NCI-H187 treated with DMSO at 0.1 percent for 48 hours (cell line): ENCODE measurements at places on chromosomes 2 and 18.

GRCh38 chr2:201215963-201216362 lies 33.0 kb downstream of the CASP10 start:
- no peak for DNase-seq

- no peak for DNase-seq
Observed at GRCh38 chr2:63257473-63257872, 206.8 kb downstream of the OTX1 start.

DNA sequence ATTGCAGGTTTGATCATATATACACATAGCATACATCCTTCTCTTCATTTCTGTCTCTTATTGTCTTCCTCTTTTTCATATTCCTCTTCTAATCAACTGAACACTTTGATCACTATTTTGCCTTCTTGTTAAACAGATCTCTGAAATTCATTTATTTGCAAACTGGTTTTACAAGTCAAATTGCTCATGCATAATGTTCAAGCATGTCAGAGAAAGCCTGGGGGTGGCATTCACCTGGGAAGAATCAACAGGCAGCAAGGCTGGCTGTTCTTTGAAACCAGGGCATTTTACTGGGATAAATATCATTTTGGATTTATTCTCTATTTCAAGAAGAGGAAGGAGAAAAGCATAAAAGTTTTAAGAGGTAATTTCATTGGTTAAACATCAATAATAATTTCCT lies 66.9 kb upstream of the LRATD1 start:
- no peak for DNase-seq

- DNase-seq, result no peak
Observed at GRCh38 chr2:171411791-171412483, 21.9 kb downstream of the METTL8 start.

- DNase-seq, result no peak
Observed at GRCh38 chr2:239386001-239386670, 14.7 kb downstream of the HDAC4 start.

- no peak for DNase-seq
Observed at GRCh38 chr2:172233987-172234715, 131.5 kb upstream of the DLX2 start.

- no peak for DNase-seq
Observed at GRCh38 chr2:168320267-168320666, 72.9 kb upstream of the STK39 start.

- DNase-seq, result no peak
Observed at GRCh38 chr2:104597942-104598341, 256.0 kb upstream of the POU3F3 start.

GRCh38 chr2:10179422-10179821 lies 56.9 kb downstream of the RRM2 start:
- no peak for DNase-seq

GRCh38 chr2:155810411-155810810 lies 522.1 kb downstream of the NR4A2 start:
- DNase-seq, result no peak

- DNase-seq, result no peak
Observed at GRCh38 chr2:175350105-175350504, 168.6 kb upstream of the ATP5MC3 start.

GRCh38 chr18:38790786-38791185 lies 1225.2 kb upstream of the CELF4 start:
- DNase-seq, result no peak

DNA sequence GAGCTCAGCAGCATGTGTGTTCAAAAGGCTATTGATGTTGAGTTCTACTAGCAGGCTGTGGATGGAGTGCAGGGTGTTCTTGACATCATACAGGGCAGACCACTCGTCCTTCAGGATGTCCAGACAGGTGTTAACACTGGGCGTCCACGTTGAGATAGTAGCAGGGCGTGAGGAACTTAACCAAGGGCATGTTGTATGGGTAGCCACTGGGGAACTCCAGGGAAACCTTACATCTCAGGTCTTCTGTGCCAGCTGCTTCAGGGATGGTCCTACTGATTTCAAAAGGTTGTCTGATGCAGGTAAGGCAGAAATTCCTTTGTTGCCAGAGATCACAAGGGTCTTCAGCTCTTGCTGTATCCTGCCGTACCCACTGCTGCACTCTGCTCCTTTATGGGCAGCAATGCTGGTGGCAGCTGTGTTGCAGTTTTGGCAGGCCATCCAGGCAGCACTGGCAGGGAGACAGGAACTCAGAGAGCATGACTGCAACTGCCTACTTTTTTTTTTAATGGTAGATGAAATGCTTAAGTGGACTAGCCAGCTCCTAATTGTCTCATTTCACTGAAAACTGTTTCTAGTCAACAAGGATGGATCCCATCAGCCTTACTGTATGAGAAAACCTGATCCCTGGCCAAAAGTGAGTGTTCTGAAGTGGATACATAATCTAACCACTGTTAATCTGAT lies 32.4 kb upstream of the RBBP8 start:
- no peak for DNase-seq

GRCh38 chr2:7886666-7887065 lies 795.2 kb upstream of the ID2 start:
- DNase-seq, result no peak

DNA sequence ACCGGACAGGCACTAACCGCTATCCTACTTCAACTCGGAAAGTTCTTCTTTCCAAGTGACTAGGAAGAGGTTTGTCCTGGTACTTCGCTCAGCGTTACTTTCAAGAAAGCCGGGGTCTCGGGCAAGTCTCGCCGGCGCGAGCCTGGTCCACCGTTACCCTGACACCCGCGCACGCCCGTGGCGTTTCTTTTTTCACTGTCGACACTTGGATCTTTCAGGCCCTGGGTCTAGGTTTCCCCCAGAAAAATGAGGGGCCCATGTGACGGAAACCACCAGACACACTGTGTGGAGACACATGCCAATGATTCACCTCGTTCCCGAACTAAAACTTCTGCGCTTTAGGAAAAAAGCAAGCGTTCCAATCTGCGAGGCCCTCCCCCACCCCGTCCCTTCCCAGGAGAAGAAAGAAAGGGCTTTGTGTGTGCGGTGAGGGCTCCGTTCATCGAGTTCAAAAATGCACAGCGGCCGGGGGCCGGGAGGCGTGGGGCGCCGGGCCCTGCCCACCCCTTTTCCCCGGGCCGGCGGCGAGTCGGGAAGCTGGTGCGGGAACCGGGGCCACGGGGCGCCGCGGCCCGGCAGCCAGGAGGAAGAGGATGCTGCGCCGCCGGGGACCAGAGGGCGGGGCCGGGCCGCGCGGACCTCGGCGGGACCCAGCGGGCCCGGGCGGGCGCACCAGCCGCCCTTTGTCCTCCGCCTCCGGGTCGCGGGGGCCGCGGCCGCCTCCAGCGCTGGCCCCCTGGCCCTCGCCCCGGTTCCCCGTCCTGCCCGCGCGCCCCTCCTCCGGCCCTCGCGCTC lies 2.6 kb downstream of the ZNF521 start:
- no peak for DNase-seq

DNA sequence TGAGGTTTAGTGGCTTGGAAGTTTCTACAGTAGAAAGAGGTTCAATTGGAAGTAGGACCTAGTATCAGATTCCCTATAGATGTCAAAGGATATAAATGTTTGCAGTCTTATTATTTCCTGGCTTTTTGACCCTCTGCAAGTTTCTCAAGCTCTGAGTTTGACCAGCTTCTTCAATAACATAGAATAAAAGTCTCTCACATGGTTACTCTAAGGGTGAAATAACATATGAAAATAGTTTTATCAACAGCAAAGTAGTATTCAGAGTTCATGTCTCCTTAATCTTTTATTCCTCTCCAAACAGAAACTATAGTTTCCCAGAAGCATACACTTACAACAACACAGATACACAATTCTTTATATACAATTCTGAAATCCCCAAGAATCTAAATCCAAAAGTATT lies 132.9 kb upstream of the RND3 start:
- DNase-seq, result no peak

- DNase-seq, result no peak
Observed at GRCh38 chr2:217095511-217096205, 235.8 kb upstream of the TNP1 start.

DNA sequence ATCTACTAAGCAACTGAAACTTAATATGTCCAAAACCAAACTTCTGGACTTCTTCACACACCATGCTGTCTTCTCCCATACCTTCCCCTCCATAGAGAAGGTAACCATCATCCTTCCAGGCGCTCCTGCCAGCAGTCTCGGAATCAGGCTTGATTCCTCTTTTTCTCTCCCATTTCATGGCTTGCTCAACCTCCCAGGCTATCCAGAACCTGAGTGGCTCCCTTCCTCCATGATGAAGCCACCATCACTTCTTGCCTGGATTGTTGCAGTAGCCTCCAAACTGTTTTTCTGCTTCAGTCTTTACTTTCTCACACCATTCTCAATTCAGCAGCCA lies 40.1 kb upstream of the NDUFV2 start:
- DNase-seq, result no peak

GRCh38 chr2:179861027-179861415 lies 391 bp downstream of the ZNF385B start:
- no peak for DNase-seq

DNA sequence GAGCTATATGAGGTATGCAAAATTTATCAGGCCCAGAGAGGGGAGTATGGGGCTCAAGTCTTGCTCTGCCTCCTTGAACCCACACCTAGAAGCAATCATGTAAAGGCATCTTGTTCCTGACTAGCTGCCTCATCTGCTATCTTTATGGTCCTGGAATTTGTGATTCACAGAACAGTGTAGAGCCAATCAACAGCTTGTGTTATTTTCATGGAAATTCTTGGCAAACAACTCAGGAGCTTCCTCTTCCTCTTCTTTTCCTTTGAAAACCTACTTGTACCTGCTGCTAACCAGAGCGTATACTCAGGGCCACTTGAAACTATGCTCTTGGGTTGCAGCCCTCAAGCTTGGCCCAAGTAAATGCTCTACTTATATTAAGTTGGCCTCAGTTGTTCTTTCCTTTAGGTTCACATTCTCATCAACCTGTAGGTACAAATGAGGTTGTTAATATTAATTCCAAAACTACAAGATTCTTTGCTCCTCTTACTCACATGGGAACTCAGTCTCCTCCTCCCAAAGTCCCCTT lies 3.5 kb upstream of the NOSTRIN start:
- DNase-seq, result no peak

- DNase-seq, result no peak
Observed at GRCh38 chr18:66749481-66750035, 145.7 kb upstream of the CDH19 start.

DNA sequence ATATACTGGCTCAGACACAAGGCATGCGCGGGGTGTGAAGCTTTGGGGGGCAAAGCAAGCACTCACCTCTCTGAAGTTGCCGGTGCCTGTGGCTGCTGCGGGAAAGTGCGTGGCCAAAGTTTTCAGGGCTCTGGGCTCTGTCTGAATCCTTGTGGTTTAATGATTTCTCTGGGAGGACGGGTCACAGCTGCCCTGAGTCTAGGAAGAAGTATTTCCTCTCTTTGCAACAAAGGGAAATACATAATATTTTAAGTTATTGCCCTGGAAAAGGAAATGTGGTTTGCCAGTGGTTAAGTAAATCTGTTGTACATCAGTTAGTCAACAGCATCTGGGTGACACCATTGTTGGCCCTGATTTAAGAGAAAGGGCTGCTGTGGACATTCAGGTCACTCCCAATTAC lies 56.7 kb upstream of the ZDBF2 start:
- DNase-seq, result no peak

- no peak for DNase-seq
Observed at GRCh38 chr18:37348729-37349128, 216.9 kb downstream of the CELF4 start.

DNA sequence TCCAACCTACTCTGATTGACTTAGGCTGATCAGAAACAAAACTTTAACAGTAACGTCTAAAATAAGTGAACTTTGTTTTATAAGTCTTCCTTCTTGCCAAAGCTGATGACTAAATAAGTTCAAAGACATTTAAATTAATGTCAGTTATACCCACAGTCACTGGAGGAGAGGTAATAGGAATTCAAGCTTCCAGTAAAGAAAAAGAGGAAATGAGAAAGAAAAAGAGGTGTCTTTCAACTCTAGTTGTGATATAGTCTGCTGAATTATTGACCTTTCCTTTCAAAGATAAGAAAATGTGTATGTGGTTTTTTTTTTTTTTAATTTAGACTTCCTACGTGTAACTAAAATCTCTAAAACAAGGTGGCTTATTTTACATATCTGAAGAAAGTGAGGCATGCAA lies 191.5 kb downstream of the SLC8A1 start:
- no peak for DNase-seq

- no peak for DNase-seq
Observed at GRCh38 chr18:21894619-21895367, 154.2 kb downstream of the MIB1 start.

DNA sequence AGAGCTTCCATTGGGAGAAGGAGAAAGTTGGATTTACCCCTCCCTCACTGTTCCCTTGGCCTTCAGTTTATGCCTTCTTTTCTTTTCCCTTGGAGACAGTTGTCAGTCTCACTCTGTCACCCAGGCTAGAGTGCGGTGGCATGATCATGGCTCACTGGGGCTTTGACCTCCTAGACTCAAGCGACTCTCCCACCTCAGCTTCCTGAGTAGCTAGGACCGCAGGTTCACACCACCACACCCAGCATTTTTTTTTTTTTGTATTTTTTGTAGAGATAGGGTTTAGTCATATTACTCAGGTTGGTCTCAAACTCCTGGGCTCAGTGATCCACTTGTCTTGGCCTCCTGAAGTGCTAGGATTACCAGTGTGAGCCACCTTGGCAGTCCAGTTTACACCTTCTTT lies 49.9 kb downstream of the SLC9A4 start:
- no peak for DNase-seq

- DNase-seq, result no peak
Observed at GRCh38 chr18:51867767-51868166, 472.2 kb upstream of the DCC start.

DNA sequence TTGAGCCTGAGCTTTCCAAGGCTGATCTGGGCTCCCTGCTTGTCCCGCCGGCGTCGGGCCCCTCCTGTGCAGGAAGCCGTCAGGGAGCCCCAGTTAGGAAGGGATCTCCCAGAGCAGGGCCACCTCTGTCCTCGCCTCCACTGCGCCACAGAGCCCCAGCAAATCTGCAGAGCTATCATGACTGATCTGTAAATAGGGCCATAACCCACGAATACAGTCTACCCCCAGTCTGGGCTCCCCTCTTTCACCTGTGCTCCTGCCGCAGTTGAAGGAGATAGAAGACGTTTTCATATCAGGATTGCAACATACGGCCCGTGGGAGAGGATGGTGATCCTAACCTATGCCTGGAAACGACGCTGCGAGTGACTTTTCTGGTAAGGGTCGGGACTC lies 138.7 kb downstream of the PTGR3 start:
- no peak for DNase-seq

- DNase-seq, result no peak
Observed at GRCh38 chr2:180890781-180891180, 89.6 kb upstream of the UBE2E3 start.

DNA sequence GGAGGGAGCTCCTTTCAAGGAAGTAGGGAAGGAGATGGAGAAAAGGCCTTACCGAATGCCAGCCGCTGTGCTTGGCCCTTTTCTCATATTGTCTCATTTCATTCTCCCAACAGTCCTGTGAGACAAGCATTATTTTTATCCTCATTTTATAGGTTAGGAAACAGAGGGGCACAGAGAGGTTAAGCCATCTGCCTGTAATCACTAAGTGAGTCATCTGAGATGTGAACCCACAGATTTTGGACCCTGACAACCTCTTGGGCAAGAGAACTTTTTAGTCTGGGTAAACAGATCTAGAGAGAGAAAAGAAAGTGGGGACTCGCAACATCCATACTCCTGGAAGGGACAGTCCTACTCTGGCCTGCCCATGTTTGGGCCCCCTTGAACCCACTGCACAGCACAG lies 91.7 kb upstream of the LCLAT1 start:
- no peak for DNase-seq
